ENCODE measurements at places on chromosomes 4 and X.

DNA sequence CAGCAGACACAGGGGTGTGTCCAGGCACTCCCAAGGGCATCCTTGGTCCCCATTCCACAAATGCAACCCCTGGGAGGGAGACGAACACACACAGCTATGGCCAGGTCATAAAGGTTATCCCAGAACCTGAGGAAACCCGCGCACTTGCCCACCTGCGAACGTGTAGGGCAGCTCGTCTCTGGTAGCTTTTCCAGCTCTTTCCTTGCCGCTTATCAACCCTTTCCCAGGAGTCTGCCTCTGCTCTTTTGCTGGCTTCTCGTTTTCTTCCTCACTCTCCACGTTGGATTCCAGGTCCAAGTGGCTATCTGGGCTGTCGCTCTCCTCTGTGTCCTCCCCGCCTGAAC lies 13.5 kb downstream of the NOP14 start:
- no peak for DNase-seq

- DNase-seq, result no peak
Observed at GRCh38 chr4:39658756-39659155, 20.1 kb upstream of the SMIM14 start.

DNA sequence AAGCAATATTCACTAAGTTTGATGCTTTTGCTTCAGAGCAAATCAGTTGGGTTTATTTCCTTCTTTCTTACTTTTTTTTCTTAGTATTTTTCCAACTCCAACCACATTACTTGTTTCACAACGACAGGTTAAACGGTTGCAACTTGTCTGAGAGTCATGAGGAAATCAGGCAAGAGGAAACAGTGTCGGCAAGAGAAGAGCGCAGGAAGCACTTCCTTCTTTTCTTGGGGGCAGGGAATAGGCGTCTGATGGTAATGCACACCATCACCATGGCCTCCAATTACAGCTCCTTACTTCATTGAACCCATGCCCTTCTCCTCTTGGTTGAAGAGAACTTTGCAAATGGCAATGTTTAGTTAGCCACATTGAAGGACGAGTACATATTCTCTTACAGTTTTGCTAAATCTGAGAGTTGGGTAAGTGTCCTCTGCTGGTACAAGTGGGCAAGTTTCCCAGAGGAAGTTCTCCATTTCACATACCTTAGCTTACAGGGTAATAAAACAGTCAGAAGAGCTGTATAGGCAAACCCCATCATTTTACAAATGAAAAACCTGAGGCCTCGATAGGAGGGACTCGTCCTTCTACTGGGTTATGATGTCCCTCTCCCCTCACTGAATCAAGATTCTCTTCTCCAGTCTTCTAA lies 8.3 kb upstream of the CXCL8 start:
- no peak for DNase-seq

DNA sequence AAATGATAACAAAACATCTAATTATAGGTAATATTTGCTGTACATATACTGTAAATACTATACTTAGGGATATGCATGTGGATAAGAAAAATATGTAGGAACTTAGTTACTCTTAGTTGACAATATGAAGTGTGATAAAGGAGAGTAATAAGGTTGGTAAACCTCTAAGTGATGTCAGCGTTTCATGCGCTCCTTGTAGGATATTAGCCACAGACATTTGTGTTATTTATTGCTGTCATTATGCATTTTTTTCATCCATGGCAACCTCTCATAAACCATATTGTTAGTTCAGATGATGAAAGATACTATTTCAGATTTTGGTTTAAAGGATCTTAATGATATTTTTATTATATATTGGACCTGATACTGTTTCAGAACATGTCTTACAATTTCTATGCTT lies 298.1 kb upstream of the PITX2 start:
- no peak for DNase-seq

DNA sequence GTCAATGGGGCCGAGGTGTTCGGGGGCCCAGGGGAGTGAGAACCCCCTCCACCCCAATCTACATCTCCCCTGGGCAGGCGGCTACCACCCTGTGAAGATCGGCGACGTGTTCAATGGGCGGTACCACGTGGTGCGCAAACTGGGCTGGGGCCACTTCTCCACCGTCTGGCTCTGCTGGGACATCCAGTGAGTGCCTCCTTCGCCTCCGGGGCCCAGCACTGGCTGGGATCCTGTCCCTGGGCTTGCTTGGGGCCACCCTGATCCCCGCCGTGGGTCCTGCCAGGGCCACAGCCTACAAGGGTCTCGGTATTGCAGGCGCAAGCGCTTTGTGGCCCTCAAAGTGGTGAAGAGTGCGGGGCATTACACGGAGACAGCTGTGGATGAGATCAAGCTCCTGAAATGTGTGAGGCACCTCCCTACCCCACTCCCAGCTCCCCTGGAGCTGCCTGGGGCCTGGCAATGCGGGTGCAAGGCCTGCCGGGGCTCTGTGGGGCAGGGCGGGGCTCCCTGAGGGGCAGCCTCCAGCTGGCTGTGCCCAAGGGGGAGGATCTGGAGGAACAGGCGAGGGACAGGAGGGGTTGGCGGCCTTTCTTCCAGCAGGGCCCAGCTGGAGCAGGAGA lies 697 bp downstream of the SRPK3 start:
- DNase-seq, result peak; percentile 33

DNA sequence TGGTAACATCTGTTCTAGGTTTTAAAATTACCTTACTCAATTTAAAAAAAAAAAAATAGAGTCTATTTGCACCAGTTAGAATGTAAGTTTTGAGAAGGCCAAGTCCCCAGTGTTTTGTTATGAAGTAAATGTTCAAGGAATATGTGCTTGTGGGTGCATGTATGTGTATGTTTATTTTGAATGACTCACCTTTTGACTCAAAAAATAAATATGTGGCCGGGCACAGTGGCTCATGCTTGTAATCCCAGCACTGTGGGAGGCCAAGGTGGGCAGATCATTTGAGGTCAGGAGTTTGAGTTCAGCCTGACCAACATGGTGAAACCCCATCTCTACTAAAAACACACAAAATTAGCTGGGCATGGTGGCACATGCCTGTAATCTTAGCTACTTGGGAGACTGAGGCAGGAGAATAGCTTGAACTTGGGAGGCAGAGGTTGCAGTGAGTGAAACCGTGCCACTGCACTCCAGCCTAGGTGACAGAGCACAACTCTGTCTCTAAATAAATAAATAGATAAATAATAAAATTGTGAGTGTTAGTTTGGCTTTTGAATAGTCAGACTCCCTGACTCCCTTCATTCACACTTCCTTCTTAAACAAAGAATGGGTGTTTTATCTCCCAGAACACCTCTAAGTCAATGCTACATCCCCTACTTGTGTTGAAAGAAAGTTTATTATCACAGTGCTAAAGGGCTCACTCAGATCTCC lies 511.3 kb upstream of the PCDH7 start:
- DNase-seq, result no peak

DNA sequence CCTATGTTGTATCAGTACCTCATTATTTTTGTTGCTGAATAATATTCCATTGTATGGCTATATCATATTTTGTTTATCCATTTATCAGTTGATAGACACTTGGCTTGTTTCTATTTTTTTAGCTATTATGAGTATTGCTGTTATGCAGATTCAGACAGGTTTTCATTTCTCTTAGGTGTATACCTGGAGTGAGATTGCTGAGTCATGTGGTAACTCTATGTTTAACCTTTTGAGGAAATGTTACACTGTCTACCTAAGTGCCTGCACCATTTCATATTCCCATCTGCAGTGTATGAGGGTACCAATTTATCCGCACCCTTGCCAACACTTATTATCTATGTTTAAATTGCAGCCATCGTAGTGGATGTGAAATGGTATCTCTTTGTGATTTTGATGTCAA lies 43.0 kb upstream of the SH3RF1 start:
- no peak for DNase-seq

DNA sequence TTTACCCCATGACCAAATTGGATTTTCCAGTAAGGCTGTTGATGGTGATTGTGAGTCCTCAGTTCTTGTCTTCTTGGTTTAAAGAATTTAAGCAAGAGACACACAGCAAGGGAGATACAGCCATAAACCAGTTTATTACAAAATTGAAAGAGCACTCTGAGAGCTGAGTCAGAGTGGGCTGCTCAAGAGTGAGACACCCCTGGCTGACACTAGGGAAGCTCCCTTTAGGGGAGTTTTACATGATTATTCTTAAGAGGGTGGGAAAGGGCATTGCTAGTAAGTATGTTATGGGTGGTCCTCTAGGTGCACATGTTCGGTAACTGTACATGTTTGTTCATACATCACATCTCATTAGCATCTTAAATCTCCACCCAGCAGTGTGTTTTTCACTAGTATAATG lies 18.8 kb upstream of the ZNF81 start:
- no peak for DNase-seq

GRCh38 chrX:373641-374471 lies 12.9 kb downstream of the PPP2R3B start:
- no peak for DNase-seq

- DNase-seq, result no peak
Observed at GRCh38 chr4:120942776-120943175, 20.2 kb upstream of the PRDM5 start.

GRCh38 chr4:52711834-52712250 lies 39.4 kb downstream of the ERVMER34-1 start:
- peak; percentile 64 for DNase-seq

DNA sequence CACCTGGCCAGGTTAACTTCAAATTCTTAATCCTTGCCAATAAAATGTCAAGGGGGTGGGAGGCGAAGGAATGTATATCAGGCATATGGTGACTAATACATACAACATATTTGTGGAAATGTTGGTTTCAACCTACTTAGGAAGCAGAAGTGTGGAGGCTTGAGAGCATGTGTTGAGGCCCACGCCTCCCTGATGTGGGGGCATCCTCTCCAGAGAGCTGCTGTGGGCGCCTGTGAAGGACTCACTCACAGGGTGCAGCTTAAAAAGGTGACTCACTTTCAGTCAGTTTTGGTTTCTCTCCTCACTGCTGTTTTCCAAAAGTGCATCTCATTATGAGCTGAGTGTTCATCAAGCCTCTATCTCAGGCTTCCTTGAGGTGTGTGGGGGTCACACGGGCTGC lies 27.5 kb downstream of the LNX1 start:
- DNase-seq, result no peak

DNA sequence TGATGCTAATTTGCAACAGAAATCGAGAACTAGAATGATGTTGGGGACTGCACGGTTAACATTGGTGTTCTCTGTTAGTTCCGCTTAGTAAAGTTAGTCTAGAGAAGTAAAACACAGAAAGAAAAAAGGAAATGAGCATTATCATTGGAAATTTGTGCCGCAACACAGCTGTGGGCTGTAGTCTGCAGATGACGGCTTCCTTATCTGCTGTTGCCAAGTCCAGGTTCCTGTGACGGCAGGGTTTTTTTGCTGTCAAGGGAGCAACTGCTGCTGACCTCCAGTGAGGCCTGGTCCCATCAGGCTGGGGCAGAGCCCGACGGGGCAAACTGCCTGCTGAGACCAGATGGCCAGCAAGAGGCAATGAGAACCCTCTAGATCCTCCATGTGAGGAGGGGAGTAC lies 38.9 kb upstream of the PHEX start:
- DNase-seq, result no peak

- no peak for DNase-seq
Observed at GRCh38 chr4:136680271-136680670, 852.0 kb downstream of the PCDH18 start.

GRCh38 chr4:151329217-151330007 lies 4.0 kb upstream of the SH3D19 start:
- no peak for DNase-seq

GRCh38 chr4:55269995-55270394 lies 76.0 kb upstream of the SRD5A3 start:
- no peak for DNase-seq

DNA sequence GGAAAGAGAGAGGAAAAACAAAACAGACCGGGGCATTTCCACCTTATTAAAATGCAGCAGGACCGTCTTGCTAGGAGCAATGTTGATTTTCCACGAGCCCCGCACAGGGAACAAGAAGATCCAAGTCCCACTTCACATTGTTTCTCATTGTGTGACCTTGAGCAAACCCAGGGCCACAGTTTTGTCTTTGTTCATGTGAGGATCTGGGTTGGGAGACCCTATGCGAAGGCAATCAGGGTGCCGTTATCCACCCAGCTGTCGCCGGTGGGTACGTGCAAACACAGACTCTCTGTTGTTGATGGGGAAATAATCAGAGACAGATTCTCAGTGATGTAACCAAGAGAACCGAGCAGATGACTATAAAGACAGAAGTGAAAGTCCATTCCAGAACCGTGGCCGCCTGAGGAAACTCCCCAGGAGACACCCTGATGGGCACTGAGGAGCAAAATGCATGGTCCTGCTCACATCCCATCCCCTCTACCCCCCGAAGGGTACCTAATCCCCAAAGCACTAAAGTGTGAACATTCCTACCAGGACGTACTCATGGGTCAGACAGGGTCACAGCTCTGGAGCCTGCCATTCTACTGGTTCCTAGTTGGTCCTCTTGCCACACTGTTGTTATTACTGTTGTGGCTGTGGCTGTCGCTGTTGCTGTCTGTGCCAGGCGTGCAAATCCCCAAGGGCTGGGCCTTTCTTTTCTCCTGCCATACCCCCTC lies 102.7 kb upstream of the RBPJ start:
- no peak for DNase-seq

DNA sequence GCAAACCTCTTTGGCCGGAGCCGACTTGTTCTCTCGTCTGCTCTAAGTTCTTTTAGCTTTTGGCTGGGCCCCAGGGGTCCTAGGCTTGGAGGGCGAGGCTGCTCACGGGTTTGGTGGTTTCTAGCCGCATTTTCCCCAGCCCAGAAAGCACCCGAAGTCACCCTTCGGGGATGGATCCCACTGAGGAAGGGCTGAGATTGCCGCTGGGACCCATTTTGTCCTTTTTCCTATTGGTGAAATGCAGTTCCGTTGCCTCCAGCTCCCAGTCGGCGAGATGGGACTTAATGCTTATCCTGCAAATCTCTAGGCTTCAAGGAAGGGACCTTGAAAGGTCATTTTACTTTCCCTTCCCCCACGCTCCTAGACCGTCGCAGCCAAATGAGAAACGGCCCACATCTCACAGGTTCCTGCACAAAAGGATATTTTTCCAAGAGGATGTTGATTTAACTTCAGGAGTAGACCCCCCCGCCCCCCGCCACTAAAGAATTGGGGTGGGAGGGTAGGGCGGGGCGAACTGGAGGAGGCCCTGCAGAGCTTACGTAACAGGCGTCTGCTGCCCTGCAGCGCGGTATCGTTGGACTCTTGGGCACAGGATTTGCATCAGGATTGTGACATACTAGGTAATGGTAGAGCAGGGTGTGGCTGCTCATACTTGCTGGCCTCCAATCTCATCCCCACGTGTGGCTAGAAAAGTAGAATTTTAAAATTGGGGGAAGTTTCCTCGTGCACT lies 564 bp downstream of the PGK1 start:
- DNase-seq, result no peak

GRCh38 chrX:35040871-35041270 lies 98.3 kb downstream of the FAM47B start:
- DNase-seq, result no peak

DNA sequence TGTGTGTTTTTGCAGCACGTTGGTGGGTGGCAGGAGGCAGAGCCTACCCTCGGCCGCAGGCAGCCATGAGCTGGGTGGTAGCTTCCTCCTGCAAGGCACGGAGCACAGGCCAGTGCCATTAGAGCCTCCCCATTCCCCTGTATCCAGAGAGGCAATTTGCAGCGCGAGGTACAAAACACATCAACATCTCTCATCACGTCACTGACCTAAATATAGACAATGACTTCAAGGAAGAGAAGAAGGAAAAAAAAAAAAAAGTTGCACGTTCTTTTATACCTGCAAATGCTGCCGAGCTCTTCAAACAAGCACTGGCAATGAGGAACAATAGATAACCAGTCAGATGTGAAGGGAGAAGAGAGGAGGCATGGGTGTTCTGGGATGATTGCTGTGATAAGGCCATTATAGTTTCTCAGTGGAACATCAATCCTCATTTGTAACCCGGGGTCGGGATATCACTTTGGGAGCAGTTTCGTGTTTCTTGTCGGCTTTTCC lies 159.9 kb downstream of the MGST2 start:
- DNase-seq, result no peak
